ENCODE measurements at places on chromosomes 1 and 21. TPM values are rescaled to one million over a fixed set of nuclear protein-coding genes. Genes with fewer than 3 reads are reported as not detected.
A peak's percentile ranks its signal among the peaks of the same experiment; 100 is the strongest.

Gene OR2G6
- total RNA-seq, result not detected

Gene CSMD2
- total RNA-seq, result 2.7 TPM

Gene RBM34
- 48.0 TPM for total RNA-seq

Gene S100A6
- 57.4 TPM for total RNA-seq

Gene FAM177B
- total RNA-seq, result 2.3 TPM

DNA sequence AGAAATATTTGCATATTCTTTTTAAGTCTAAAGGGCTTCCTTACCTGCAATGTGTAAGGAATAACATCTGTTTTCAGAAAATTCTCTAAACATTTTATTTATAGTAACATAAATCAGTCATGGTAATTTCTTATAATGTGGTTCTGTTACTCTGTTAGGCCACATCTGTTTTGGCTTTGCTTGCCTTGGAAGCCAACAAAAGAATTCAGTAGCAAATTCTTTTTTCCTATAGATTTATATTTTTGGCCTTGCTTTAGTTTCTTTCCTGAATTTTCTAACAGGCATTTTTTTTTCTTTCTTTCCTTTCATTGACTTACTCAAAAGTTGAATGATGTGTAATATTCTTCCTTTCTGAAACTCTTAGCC lies 72.2 kb downstream of the OSBPL9 start:
- no peak for DNase-seq

GRCh38 chr1:147664206-147664605 lies 6.1 kb downstream of the ACP6 start:
- no peak for DNase-seq

DNA sequence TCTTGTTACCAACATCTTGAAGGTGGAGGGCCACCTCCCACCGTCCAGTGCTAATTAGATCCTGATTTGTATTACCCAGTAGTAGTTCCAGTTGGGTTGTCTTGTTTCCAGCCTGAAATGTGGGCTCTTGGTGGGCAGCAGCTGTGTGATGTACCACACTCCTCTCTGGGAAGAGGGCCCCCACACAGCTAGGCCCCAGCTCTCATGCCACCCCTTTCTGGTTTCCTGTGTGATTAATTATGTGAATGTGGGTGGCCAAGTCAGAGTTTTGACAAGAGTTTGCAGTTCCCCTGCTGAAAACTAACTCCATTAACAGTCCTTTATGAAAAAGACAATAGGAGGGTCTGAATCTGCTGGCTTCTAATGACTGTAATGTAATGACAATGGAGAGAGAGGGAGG lies 3.8 kb downstream of the HMGB4 start:
- no peak for DNase-seq

DNA sequence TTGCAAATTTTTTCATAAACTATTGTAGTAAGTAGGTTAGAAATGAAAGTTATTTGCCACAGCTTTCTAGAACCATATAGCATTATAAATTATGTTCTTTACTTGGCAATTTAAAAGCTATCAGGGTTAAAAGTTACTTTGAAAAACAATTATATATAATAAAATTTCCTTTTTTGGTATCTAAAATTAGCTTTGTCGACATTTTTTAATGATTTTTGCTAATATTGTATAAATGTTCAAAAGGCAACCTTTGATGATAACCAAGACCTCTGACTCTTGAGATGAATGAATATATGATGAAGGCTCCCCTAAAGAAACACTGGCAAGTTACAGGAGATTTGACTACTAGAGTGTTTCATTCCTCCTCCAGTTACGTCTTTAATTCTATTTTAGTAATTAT lies 121.2 kb downstream of the CDC42BPA start:
- DNase-seq, result no peak

DNA sequence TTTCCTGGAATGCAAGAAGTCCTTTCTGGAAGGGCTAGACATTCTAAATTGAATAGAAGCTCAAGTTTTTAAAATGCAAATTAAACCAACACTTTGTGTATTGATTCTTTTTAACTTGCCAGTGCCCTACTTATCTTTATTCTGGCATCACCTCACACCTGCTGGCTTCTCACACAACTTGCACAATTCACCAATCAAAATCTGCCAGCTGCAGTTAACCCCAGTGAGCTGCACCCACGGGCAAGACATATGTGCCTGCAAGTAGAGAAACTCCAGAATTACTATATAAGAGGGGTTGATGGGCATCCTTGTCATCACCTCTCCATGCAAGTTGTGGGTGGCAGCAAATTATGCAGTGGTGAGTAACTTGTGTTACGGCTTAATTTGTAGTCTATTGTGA lies 11.7 kb upstream of the PLPPR4 start:
- no peak for DNase-seq

- no peak for DNase-seq
These were observed 7.1 kb upstream of the GNPAT start for GRCh38 chr1:231233735-231234417.

DNA sequence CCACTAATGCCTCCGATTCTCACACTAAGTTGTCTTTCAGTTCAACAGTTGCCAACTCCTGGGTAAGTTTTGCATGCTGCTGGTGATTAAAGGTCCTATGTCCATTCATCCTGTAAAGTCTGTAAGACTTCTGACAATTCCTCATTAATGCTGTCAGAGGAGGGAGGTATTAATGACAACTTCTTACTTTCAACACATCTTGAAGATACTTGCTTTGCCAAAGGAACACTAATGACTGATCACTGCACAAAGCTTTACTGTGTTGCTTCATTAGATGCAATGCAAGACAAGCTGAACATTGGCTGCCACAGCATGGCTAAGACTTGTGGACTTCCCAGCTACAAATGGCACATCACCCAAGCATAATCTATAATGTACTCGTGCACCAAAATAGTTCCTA lies 114.6 kb upstream of the PRDX6 start:
- DNase-seq, result no peak

DNA sequence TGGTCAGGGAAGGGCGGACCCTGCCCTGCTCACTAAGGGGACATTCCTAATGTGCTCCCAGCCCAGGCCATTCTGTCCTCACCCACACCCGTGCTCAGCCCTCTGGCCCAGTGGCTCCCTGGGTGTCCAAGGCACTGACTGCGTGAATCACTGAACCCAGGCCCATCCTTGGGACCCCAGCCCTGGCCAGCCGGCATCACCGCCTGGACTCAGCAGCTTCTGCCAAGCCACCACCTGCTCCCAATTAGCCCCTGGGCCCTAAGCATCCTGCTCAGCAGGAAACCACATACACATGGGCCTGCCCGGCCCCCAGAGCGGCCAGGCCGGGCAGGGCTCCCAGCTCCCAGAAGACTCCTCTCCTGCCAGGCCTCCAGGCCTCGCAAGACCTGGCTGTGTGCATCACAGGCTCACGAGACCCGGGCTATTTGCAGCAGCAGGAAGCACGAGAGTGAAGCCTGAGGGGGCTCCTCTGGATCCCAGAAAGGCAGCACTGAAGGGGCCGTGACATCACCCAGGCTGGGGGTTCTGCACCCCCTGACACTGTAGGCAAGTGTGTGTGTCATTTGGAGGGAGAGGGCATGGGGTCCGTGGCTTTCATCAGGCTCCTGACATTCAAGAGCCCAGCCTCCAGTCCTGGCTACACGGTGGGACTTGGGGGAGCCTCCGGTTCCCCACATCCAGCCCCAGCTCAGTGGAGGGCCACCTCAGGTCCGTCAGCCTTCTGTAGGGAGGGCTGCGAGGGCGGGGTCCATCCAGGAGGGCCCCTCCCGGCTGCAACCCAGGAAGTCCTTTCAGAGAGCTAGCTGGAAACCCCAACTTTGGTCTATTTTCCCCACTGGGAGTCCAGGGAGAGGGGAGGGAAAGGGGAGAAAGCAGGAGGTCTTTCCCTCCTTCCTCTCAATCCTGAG lies 1.6 kb downstream of the MFAP2 start:
- DNase-seq, result peak; percentile 81

GRCh38 chr21:19608101-19608621 lies 1204.6 kb upstream of the TMPRSS15 start:
- peak; percentile 27 for DNase-seq

All from testis (tissue), 5 donors.